T47D (cell line): ENCODE measurements at places on chromosomes 3 and 15.

DNA sequence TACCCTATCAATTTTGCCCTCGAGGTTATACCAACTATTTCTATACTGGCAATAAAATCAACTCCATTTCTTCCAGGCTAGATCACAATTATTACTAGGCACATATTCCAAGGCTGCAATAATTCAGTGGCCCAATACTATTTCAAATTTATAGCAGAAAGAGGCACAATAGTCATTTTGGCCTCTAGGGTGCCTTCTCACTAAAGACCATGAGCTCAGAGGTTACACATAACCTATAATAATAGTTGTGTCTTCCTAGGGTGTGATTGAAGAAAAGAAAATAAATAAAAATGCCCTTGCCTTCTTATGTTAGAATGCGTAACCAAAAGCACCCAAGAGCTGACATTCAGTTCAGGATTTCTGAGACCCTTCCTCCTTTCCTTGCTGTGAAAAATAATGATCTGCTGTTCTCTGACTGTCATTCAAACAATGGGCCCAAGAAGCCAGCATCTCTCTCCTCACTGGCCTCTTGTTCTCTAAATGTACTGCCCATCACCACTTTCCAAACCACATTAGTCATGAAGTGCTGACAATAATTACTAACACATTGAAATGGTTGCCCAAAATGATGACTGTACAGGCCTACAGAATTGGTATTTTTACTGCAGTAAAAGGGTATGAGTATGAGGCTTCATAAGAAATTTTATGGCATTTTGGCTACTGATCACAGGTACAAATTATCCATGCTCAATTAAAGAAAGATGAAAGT, 244.8 kb downstream of the LRRN1 start:
- no peak for DNase-seq

DNA sequence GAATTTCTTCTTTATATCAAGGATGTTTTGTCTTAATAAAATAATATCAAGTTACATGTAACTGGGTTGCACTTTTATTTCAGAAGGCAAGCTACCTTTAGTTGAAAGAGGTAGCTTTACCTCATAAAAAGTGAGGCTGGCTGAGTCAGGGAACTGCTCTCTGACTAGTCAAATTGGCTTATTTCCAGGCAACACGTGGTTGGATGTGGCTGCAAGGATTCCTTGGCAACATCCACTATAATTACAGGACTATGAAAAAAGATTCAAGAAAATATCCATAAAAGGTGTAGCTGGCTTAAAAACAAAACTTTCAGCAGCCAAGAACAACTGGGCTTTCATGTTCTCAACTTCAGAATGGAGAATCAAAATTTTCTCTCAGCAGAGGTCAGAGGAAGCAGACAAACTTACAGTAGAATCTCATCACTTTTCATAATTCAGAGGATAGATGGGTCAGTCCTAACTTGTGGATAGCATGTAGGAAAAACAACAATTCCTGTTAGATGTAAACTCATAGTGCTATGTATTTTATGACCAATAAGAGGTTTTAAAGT, 779.1 kb downstream of the MECOM start:
- DNase-seq, result peak; percentile 60

DNA sequence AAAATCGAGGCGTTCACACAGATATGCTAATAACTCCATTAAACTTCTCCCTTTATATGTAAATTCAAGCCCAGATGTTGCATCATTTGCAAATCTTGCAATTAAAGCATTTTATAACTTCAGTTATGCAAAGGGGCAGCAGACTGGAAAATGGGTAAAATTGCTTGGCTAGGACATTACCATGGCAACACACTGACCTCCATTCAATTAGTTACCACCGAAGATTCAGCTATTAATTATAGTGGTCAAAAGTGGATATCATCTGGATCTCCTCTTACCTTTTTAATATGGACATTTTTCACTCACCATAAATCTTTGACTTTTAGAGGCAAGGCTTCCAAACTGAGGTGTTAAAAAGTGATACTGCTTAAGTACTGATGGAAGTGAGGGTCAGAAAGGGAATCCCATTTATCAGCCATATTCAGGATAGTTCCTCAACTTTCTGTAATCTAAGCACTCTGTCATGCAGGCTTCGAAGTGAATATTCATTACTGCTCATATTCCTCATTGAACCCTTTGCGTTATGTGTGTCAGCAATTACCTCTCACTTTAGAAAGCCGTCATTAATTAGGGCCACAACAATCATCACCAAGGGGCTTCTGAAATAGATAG, 386.2 kb upstream of the ROBO2 start:
- no peak for DNase-seq

GRCh38 chr3:89059211-89059925, 48.1 kb upstream of the EPHA3 start:
- DNase-seq, result no peak

DNA sequence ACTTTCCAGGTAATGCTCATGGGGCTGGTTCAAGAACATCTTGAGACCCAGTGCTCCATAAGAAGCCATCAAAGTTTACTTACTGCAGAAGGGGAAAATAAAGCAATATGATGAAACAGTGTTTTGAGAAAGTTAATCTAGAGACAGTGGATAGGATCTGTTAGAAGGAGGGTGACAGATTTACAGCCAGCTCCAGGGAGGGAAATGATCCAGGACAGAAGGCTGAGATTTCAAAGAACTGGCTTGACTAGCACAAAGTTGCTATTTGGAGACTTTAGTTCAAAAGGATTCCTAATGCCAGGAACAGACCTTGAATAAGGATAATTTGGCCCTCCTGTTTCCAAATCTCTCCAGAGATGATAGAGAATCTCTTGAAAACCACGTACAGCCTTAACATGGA, 166.5 kb upstream of the NECTIN3 start:
- no peak for DNase-seq

- DNase-seq, result no peak
These were observed 65.8 kb downstream of the MYO5A start for GRCh38 chr15:52462806-52463360.

- no peak for DNase-seq
These were observed 70.3 kb downstream of the MYLK start for GRCh38 chr3:123813876-123814275.

DNA sequence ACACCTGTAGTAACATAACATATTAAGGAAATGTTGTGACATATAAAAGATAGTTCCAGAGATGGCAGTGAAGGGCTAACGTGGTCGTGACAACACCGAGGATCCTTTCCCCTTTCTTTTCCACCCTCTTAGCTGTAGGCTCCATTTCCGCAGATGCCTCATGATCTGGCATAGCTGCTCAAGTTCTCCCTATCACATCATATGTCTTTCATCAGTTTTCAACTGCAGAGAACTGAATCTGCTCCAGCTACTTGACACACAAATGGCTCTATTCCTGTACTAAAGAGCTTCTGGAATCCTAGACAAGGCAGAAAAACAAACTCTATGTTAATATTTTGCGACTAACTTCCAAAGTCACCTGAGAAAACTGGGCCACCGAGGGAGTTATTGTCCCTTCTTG, 275.0 kb upstream of the SLCO3A1 start:
- DNase-seq, result no peak

GRCh38 chr15:88741671-88742070, 61.6 kb upstream of the ACAN start:
- no peak for DNase-seq

GRCh38 chr3:107855710-107856109, 235.1 kb downstream of the CD47 start:
- DNase-seq, result peak; percentile 80

DNA sequence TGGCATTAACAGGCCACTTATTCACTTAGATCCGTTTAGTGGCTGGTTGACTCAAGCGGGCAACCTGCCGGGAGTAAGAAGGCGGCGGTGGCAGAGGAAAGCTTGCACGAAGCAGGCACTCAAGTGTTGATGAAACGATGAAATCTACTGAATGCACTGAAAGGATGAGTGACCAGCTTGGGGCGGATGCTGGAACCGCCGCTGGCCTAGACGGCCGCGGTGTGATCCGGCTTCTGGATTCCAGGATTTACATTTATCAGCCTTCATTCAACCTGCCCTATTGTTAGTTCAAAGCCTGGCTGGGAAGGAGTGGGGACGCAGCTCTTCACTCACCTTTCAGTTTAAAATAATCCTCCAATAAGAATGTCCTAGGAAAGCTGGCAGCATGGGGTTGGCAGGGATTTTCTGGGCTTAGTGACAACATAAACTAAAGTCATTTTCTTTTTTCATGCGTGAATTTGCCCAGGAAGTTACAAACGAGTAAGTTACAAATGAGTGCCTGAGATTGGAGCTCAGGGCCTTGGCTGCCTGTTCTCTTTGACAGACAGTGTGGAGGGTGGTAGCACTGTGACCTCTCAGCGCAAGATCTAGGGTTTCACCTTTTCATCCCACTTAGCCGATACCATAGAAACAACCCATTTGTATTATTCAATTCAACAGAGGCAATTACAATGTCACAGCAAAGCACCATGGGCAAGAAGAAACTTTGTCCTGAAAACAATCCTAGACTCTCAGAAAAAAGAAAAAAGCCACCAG, 1.1 kb upstream of the PLCH1 start:
- DNase-seq, result peak; percentile 63

DNA sequence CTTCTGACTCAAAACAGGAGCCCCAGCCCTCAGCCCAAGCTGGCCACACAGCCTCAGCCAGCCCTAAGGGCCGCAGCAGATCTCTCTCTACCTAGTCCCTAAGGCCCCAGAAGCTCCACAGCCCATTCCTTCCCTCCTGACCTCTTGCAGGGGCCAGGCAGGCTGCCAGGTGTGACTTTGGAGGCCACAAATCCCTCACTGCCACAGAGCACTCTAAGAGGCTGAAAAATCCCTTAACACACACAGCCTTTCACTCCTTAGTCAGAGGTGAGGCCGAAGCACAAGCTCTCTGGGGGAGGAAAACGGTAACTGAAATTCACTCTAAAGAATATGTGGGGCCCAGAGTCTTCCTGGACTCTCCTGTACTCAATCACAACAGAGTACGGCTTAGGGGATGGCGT, 23.3 kb downstream of the LRRC2 start:
- DNase-seq, result no peak

DNA sequence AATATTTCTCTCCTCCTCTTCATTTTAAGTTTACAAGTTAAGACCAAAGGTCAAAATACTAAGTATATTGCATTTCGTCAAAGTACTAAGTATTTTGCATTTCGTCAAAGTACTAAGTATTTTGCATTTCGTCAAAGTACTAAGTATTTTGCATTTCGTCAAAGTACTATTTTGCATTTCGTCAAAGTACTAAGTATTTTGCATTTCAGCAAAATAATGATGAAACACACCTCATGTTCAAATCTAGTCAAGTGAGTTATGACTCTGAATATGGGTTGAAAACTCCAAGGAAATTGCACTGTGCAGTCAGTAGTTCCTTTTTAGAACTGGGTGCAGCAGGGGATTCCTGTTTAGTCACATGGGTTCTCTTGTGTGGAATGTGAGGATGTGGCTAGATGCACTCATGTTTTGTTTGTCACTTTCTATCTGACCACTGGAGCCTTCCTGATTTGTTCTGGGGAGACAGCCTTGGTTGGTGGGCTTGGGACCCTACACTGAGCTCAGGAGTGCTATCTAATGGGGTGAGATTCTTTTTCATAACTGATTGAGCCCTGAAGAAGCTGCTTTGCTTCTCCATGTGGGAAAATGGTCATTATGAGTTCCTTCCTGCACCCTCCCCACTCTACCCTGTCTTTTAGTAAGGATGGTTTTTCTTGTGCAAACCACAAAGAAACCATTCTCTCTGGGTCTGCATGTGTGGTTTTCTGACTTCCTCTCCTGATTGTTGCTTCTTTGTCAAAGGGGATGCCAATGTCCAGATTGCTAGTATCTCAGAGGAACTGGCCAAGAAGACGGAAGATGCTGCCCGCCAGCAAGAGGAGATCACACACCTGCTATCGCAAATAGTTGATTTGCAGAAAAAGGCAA, 73.4 kb downstream of the CCK start:
- DNase-seq, result no peak

- DNase-seq, result no peak
These were observed 103.2 kb downstream of the RYK start for GRCh38 chr3:134147411-134147810.

DNA sequence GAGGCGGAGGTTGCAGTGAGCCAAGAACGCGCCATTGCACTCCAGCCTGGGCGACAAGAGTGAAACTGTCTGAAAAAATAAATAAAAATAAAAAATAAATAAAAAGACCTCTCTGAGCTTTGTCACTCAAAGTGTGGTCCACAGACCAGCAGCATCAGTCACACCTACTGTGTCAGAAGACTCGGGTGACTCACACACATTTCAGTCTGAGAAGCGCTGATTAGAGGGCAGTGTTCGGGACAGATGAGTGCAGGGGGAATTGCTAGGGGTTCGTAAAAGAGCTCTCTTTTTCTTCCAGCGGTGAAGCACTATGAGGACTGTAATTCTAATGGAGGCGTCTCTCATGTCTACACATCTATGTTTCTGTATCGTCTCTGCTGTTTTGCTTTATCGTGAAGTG, 5.7 kb downstream of the PODXL2 start:
- no peak for DNase-seq

- no peak for DNase-seq
These were observed 112.7 kb downstream of the RAB11A start for GRCh38 chr15:65981837-65982626.
